Left ventricle myocardium superior (tissue), 1 donor: ENCODE measurements at places on chromosomes 7 and 10. TPM values are rescaled to one million over a fixed set of nuclear protein-coding genes. Genes with fewer than 3 reads are reported as not detected.

CALHM1 gene
- total RNA-seq, result not detected

ADAM22 gene
- 1.7 TPM for total RNA-seq

TMED4 gene
- total RNA-seq, result 56.7 TPM

SEM1 gene
- total RNA-seq, result 59.9 TPM

SHTN1 gene
- total RNA-seq, result 5.0 TPM

HOXA11 gene
- total RNA-seq, result not detected

LRIT1 gene
- total RNA-seq, result not detected

POMZP3 gene
- 7.9 TPM for total RNA-seq

EGR2 gene
- total RNA-seq, result 0.55 TPM

ORC5 gene
- total RNA-seq, result 7.7 TPM

GTF2IRD1 gene
- 19.5 TPM for total RNA-seq

NPC1L1 gene
- not detected for total RNA-seq

HOXA9 gene
- not detected for total RNA-seq

DGKI gene
- 0.47 TPM for total RNA-seq

GLRX3 gene
- total RNA-seq, result 64.8 TPM
